ENCODE measurements at places on chromosomes 7 and 10. TPM values are rescaled to one million over a fixed set of nuclear protein-coding genes. Genes with fewer than 3 reads are reported as not detected.

The TUBAL3 gene
- not detected for total RNA-seq

The CCDC3 gene
- 0.12 TPM for total RNA-seq

The TMEM213 gene
- 0.06 TPM for total RNA-seq

The ARHGAP22 gene
- not detected for total RNA-seq

DNA sequence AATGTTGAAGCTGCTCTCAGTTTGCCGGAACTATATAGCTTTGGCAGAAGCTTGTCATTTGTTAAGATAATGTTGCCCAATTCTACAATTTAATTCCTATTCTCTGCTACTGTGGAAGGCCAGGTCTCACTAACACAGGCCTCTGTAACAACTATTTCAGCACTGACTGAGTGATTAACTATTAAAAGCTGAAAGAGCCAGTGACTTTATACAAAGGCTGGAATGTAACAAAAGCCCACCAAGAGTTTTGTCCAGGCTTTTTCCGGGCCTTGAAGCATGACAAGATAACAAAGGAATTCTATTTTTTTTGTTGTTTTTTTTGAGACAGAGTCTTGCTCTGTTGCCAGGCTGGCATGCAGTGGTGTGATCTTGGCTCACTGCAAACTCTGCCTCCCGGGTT is 795.6 kb downstream of the PHTF2 start:
- no peak for DNase-seq

DNA sequence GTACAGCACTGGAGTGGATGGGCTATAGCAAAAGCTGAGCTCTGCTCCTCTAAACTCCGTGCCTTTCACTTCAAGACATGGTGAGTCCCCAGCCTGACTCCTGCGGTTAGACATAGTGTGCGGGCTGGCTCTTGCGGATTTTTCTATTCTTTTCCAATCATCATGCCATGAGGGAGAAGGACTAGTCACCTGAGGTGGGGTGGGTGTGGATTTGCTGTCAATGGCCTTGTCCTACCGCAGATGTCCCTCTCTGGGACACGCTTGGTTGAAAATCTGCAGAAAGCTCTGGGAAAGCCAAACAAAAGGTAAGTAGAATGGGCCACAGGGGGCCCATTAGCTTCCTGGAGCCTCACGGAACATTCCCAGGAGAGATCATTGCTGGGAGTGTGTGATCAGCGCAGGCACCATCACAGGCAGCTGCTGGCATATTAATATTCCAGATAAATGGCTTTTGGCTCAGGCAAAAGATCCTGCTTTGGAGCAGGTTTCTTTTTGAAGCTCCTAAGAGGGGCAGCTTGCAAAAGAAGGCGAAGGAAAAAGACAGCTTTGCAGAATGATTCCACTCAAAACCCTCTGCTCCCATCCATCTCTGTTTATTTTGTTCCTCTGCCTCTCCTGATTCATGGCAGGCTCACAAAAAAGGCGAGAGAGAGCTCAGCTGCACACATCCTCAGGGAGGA is 509.0 kb upstream of the ZMIZ1 start:
- no peak for DNase-seq

DNA sequence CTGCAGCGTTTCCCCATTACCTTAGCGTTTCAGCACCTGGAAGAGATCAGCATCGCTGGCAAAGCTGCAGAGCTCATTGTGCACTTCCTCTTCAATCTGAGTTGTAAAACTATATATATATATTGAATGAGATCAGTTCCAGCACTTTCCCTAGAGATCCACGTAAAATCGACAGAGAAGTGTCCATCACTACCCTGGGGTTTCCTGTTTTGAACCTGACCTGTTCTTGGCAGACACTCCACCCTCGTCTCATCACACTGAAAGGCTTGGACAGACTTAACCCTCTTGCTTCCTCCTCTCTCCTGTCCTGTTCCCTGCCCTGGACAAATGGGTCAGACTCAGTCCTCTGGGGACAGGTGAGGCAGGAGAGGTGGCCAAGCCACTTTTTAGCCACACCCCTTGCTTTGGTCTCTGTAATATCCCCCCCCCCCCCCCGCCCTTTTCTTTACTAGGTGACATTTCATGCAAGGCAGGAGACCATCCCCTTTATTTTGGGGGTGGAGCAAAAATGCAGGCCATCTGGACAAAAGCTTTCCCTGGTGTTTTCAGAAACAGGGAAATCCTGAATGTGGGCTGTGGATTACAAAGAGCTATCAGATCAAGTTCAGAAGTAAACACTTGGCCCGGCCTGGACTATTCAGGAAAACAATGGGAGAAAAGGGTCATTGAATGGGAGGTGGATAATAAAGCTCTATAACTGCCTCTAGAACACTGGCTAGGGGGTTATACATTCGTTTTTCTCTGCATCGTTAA is 83.7 kb upstream of the KDM7A start:
- DNase-seq = no peak

GRCh38 chr10:47264797-47265281 is 35.2 kb upstream of the GDF10 start:
- DNase-seq = peak; percentile 61

- DNase-seq = no peak
These were observed 93.1 kb upstream of the CXCL12 start for GRCh38 chr10:44478040-44478439.

GRCh38 chr7:105951597-105951996 is 11.5 kb upstream of the CDHR3 start:
- no peak for DNase-seq

- no peak for DNase-seq
These were observed 167.9 kb downstream of the DIP2C start for GRCh38 chr10:521261-522250.

GRCh38 chr7:130179631-130180030 is 25.6 kb downstream of the TMEM209 start:
- no peak for DNase-seq

GRCh38 chr7:101614098-101614938 is 14.8 kb downstream of the MYL10 start:
- DNase-seq = no peak

GRCh38 chr10:2700626-2701305 is 366.6 kb upstream of the PFKP start:
- DNase-seq = no peak

- DNase-seq = no peak
These were observed 81.5 kb upstream of the SYPL1 start for GRCh38 chr7:106193661-106194060.

DNA sequence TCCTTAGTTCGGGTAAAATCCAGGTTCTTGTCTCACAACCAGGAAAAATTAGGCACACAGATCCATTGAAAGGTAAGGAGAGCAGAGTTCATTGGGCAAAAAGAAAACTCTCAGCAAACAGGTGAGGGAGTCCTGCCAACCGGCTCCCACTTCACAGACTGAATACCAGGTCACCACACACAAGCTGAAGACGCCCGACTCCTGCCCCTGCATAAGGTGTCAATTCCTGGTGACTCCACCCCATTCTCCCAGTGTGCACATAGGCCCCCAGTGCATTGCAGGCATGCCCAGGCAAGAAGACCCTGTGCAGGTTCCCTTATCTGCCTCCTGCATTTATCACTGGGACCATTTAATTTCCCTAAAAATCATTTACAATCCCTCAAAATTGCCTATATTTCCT is 354.6 kb downstream of the LRRTM3 start:
- DNase-seq = no peak

DNA sequence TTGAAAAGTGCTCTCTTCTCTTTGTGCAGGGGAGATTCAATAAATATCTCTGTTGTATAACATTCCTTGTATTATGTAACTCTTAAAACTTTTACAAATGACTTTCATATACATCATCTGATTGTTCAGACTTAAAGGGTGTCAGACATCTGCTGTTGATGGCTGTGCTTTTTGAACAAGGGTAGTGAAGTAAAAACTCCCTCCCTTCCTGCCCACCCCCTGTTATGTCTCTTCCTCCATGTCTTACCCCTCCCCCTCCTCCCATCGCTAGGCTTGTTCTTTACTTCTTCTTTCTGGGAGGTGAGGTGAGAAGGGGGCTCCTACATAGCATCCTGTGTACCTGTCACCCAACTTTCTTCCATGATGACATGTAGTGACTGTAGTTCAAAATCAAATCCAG is 23.4 kb upstream of the ABCB4 start:
- DNase-seq = no peak

All from activated CD8-positive, alpha-beta memory T cell treated with anti-CD3 and anti-CD28 coated beads, Interleukin-2, amount 10 ng/mL, durations not matched to agents 7 days and 5 days (primary cell).